Endothelial cell (in vitro differentiated cells): ENCODE measurements at places on chromosomes 2 and 18.

GRCh38 chr2:145563741-145564615 is 1044.1 kb upstream of the ZEB2 start:
- DNase-seq, result no peak

- DNase-seq, result no peak
Observed at GRCh38 chr2:228444161-228444560, 262.7 kb upstream of the SPHKAP start.

- no peak for DNase-seq
Observed at GRCh38 chr18:61400716-61401115, 67.5 kb downstream of the CDH20 start.

DNA sequence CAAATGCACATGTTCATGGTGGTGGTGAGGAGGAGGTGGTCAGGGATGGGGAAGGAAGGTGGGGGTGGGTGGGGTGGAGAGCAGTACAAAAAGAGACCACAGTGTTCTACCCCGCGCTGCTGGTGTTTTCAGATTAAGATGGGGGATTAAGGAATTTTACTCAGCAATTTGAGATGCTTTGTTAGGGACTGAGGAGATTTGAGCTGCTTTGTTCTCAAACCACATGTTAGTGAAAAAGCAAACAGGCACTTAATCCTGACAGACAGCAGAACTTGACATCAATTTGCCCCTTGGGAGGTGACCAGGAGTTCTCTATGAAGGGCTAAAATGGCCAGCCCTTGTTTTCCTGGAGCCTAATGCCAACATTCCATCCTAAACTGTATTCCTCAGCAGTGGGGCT is 244.5 kb downstream of the MEIS1 start:
- no peak for DNase-seq
